ENCODE measurements at places on chromosomes 6 and 20.

DNA sequence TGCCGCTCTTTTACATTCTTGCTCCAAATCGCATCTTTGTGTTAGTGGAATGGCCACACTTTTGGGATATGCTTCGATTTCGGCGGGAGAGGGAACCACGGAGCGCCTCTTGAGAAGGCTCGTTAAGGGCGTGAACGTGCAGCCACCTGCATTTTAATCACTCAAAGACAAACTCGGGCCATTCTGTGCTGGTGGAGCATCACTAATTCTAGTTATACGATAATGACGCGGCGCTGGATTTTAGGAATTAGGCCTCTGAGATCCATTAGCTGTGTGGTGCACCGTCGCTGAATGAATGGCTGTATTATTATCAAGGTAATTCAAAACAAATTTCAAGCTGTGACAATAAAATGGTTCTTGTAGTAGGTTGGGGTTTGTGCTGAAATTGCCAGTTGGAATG, 305.6 kb downstream of the CDH4 start:
- no peak for DNase-seq

DNA sequence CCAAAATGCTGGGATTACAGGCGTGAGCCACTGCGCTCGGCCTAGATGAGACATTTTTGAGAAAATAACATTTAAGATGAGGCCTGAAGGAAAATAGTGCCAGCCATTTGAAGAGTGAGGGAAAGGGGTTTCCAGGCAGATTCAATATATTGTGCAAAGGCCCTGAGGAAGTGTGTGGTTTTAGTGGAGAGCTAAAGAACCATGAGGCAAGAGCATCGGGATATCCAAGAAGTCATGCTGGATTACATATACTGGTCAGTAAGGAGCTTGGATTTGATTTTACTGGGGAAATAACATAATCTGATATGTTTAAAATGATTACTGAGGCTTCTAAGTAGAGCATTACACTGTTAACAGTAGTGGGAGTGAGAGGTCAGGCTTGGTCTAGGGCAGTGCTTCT, 47.0 kb downstream of the CARMIL1 start:
- DNase-seq = no peak

GRCh38 chr20:33568378-33568777, 78.5 kb downstream of the CBFA2T2 start:
- no peak for DNase-seq

DNA sequence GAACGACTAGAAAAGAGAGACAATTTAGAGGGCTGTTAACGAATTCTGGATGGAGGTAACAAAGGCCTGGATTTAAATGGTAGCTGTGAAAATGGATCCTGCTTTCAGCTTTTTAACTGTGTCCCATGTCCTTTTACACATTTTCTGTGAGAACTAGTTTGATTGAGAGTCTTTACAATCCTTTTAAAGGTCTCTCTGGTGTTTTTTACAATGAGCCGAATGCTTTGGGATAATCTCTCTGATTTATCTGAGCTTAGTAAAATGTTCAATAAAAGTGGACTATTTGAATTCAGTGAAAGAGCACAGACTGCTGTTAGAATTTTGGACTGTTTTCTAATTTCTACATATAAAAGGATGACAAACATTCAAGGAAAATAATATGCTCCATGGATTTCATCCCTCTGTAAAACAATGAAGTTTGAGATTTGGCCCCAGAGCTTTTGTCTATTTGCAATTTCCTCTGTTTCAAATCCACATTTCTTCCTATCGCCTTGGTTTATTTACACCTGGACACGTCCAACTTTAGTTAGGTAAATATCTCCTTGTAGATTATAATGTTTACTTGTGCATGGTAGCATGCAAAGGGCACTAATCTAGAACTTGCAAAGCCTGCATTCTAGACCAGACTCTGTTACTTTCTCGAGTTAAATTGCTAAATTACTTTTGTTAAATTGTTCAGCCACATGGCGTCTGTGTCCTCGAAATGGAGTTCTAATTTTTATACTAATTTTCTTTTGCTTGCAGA, 871.0 kb upstream of the CITED2 start:
- DNase-seq = no peak

- no peak for DNase-seq
These were observed 118.3 kb downstream of the RALGAPA2 start for GRCh38 chr20:20594171-20594530.

GRCh38 chr6:26215585-26216358, 128.5 kb downstream of the HFE start:
- no peak for DNase-seq

GRCh38 chr6:109801794-109802193, 110.7 kb downstream of the FIG4 start:
- DNase-seq = no peak

- no peak for DNase-seq
These were observed 12.3 kb upstream of the BLCAP start for GRCh38 chr20:37540001-37540400.

DNA sequence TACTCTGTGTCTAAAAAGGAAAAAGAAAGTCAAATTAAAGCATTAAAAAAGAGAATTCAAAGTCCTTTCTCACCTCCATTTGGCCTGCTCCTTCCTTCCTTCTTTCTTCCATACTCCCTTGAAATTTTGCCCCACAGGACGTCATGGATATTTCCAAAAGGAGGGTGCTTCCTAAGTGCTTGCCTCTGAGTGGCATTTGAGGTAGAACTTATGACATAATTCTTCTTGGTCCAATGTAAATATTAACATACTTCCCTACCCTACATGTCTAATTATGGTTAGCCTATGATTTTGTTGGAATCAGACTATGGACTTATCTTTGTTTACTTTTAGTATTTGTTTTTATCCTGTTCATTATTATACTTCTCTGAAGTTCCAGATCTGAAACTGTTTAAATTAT, 132.3 kb downstream of the PFDN4 start:
- DNase-seq = no peak

DNA sequence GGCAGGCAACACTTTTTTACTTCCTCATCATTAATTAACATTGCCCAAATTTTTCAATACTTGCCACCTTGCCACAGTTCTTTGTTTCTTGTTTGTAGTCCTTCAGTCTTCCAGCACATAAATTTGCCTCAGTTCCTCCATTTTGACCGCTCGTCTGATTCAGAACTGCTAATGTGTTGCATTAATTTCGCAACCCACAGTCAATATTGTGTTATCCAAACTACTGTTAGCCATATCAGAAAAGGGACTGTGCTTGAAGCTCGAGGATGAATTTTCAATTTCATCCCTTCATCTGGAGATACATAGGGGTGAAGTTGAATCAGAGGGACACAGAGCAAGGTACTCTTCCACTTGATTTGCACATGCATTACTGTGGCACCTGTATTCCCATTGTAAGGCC, 421.5 kb downstream of the CDKAL1 start:
- no peak for DNase-seq

GRCh38 chr6:146887447-146888077, 288.8 kb downstream of the ADGB start:
- no peak for DNase-seq

DNA sequence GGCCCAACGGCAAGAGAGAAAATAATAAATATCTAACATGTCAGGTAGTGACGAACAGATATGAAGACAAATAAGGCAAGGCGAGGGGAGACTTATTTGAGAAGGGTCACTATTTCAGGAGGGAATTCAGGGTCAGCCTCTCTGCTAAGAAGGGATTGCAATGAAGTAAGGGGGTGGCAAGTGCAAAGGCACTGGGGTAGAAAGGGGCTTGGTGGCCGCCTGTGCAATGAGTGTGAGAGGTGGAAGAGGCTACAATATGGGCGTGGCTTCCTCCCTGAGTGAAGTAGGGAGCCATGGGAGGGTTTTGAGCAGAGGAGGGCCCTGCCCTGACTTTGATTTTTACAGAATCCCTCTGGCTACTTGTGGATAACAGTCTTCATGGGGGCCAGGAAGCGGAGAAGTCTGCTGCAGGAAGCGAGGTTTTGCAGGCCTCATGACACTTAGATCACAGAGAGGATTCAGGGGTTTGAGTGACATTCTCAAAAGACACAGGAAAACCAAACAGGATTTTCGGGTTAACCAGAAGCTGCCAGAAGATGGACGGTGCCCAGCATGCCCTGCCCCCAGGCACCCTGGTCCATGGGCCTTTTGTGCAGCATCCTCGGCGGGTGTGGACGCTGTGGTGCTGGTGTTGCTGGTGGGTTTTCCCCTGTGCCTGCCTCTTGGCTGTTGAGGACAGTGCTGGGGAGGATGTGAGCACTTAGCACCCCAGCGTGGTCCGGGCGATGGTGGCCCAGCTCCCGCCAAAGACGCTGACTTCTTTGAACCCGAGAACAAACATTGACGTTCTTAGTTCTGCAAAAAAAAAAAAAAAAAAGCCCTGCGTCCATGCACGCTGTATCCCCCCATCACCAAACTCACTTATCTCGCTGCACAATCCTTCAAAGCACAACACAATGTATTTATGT, 124.2 kb upstream of the PTPN1 start:
- DNase-seq = peak; percentile 42

DNA sequence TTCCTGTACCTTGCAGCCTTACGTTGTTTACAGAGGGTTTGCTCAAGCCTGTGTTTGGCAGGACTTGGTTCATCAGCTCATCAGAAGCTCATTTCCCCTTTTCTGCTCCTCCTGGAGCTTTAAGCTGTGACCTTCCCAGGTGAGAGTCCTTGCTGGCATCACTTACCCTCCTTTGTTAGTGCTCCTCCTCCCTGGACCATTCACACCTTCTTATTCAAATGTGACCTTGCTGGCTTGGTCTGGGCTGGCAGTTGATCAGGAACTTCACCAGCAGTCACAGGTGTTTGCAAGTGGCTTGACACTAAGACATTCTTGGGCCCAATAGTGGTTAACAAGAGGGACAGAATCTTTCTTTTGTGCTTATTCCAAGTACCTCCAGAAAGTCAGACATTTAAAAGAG, 148.8 kb downstream of the C6orf58 start:
- DNase-seq = no peak

GRCh38 chr6:112148103-112148502, 60.7 kb downstream of the FAM229B start:
- no peak for DNase-seq

DNA sequence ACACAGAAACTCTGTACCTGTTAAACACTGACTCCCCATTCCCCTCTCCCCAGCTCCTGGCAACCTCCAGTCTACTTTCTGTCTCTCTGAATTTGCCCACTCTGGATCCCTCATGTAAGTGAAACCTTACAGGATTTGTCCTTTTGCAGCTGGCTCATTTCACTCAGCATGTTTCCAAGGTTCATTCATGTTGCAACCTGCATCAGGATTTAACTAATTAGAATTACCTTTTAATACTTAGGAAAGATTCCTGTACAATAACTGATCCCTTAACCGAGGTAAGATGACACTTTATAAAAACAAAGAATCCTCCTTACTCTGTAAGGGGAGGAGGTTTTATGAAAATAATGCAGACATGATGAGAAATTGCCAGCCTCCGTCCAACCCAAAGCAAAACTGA, 113.1 kb upstream of the MTHFD1L start:
- DNase-seq = no peak

DNA sequence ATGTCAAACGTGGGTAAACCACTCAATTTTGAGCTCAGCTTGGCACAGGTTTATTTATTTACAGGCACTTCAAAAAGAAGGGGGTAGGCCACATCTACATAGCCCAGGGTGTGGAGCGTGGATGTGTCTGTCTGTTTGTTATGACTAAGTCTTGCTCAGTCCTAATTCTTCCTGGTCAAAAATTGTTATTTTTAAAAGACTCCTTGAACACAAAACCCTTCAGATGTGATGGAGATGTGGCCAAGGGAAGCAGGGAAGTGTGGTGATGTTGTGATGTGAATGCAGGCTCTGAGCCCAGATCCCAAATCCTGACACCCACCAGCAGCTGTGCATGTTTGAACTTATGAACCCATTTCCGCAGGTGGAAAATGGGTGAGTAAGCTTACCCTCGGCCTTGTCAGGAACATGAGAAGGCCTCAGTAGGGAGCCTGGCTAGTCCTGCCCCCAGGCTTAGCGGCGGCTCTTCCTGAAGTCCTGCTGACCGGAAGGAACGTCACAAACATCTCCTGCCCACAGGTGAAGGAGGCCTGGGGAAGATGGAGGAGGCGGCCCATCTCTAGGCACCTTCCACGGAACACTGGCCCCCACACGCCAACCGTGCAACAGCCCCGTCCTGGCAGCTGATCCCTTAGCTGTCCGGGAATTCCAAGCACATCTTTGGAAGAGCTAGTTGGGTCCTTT, 119.7 kb downstream of the MYLK4 start:
- no peak for DNase-seq

DNA sequence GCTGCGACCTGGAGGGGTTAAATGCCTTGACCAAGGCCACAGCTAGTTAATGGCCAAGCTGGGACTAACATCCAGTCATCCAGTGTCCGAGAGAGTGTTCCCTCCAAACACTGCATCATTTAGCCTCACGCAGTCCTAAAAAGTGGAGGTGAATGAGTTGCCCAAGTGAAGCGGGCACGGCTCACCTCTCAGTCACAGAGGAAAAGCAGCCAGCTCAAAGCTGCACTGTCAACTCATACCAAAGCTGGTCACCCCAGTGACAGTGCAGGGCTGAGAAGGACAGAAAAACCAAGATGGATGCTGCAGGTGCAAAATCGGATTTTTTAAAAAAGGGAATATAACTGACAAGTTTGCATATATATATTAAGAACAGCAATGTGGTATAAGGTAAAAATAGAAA, 168.5 kb downstream of the SYNDIG1 start:
- DNase-seq = no peak

DNA sequence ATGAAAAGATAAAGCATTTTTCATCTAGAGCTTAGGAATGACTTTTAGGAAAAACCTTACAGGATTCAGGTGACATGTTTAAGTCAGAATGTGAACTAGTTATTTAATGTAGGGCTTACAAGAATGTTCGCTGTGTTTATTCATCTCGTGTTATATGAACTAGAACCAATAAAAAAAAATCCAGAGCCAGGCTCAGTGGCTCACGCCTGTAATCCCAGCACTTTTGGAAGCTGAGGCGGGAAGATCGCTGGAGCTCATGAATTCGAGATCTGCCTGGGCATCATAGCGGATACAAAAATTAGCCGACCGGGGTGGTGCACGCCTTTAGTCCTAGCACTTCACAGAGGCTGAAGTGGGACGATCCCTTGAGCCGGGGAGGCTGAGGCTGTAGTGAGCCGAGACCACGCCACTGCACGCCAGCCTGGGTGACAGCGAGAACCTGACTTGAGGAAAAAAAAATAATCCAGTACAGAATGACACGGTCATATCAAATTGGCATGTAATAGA, 46.3 kb downstream of the OR2B2 start:
- DNase-seq = peak; percentile 42

DNA sequence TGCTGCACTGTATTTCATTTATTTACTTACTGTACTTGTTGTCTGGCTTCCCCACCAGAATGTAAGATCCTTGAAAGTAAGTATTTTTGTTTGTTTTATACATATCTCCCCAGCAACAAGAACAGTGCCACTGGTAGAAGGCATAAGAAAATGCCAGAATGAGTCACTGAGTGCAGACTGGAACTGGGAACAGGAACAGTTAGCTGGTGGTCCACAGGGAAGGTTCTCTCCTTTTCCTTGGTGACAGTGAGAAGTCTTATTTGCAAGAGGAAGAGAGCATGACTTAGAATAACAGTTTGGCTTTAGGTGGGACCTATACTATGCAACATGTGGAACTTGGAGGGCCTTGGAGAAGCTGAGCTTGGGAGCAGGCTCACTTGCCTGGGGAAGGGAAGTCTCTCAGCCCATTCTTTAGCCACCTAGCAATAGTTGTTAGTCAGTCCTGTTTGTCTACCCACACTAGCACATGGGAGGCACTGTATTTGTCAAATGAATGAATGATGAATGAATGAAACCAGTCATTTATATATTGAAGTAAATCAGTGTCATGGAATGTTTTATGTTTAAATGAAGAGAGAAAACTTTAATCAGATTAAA, 203.5 kb downstream of the KCNQ5 start:
- no peak for DNase-seq

All from stimulated activated CD8-positive, alpha-beta memory T cell treated with anti-CD3 and anti-CD28 coated beads, Interleukin-2, amount 100 ng/mL, for 48 hours (primary cell).